Activated naive CD4-positive, alpha-beta T cell (primary cell): ENCODE measurements at places on chromosomes 7 and 10.

- DNase-seq = no peak
Observed at GRCh38 chr10:99917963-99918825, 91.6 kb downstream of the DNMBP start.

DNA sequence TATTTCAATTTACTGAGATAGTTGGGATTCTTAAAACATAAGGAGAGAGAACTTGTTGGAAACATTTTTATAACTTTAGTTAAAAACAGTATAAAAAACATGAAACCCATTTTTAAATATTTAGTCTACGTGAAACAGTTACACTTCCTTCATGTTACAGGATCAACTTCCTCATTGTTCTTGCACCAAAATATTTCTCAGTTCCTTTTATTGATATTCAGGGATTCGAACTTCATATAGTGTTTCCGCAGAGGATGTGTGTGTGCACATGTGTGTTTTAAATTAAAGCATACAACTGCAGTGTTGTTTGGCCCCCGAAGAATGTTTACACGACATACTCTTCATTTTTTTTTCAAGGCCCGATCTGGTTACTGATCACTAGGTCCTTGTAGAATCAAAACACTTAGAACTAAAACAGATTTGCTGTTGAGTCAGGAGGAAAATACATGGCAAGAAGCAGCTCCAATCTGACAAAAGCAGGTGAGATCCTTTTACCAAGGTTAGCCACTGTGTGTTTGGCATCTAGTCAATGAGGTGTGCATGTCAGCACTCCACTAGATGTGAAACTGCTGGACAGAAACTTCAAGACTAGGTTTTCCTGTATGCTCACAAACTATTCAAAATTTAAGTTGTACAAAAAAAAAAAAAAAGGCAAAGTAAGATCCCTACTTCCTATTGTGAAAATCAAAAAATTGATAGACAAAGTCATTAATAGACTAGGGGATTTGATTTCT is 60.4 kb downstream of the INSYN2A start:
- DNase-seq = no peak

GRCh38 chr10:71766717-71767419 is 6.5 kb downstream of the VSIR start:
- DNase-seq = no peak

- DNase-seq = no peak
Observed at GRCh38 chr10:44024356-44025116, 360.4 kb downstream of the CXCL12 start.

- no peak for DNase-seq
Observed at GRCh38 chr10:130739757-130740145, 571.8 kb downstream of the TCERG1L start.

GRCh38 chr10:100653957-100654781 is 91.2 kb upstream of the PAX2 start:
- no peak for DNase-seq

GRCh38 chr7:4132221-4132620 is 549.9 kb upstream of the FOXK1 start:
- no peak for DNase-seq

DNA sequence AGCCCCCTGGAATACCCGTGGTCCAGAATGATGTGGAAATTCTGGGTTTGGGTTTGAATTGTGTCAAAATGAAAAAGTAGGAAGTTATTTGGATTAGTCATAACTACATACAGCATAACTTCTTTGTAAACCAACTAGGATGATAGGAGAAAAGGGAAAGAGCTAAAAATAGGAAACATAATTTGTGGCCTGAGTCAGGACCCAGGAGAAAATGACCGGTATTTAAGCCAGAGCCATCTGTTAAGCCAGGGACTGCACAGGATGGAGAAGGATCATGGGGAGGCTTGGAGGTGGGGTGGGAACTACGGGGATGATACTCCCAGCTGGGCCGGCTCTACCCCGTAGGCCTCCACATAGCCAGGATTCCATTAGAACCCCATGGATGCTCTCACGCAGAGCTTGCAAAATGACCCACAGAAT is 98.6 kb downstream of the MYOF start:
- no peak for DNase-seq

- no peak for DNase-seq
Observed at GRCh38 chr7:108824840-108825580, 255.3 kb downstream of the DNAJB9 start.
